Fibroblast of mammary gland (primary cell): ENCODE measurements at places on chromosomes 3 and 15.

DNA sequence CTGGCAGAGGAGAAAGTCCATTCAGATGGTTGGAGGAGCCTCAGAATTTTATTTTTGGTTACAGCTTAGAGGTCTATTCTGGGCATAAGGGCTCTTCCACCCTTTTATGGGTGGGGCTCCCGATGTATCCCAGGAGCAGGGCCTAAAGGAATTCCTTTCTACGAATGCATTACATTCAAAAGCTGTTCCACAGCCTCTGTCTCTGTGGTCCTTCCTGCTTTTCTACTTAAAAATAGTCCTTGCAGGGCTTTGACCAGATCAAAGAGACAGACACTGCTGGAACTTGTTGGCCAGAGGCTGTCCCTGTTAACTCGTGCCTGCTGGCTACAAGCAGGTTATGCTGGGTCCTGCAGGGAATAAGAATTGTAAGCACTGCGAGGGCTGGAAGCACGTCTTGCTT, 14.4 kb upstream of the NOX5 start:
- no peak for DNase-seq

DNA sequence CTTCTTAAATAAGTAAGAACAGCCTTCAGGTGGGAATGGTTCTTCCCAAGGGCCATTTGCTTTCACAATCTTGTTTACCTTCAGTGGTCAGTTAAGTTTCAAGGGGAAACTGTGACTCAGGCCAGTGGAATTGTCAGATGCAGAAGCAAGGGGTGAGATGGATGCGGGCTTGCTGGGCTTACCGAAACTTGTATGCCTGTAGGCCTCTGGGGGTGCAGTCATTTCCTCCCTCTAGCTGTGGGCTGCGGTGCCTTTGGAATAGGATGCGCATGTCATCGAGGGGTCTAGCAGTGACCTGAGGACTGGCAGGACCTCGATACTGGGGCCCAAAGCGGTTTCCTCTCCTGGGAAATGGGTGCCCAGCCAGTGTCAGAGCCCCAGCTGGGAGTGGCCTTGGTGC, 121.6 kb downstream of the EEFSEC start:
- peak; percentile 82 for DNase-seq

- no peak for DNase-seq
Observed at GRCh38 chr3:11269007-11269406, 3.2 kb upstream of the ATG7 start.

DNA sequence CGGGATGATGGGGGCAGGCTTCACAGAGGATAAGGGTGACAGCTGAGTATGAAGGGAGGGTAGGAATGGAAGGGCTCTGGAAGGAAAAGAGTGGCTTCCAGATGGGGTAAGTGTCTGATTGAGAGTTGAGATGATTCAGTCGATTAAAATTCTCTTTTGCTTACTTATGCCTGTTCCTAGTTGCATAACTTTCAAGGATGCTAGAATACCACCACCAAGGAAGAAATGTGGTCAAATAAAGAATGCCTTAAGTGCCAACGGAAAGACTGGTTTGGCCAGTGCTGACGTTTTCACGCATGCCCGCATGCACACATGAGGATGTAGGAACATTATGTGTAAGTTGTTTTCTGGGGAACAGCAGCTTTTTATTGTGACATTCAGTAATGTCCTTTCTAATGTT, 263.4 kb upstream of the WNT5A start:
- peak; percentile 66 for DNase-seq

GRCh38 chr15:59723687-59724346, 34.7 kb upstream of the BNIP2 start:
- DNase-seq: no peak

DNA sequence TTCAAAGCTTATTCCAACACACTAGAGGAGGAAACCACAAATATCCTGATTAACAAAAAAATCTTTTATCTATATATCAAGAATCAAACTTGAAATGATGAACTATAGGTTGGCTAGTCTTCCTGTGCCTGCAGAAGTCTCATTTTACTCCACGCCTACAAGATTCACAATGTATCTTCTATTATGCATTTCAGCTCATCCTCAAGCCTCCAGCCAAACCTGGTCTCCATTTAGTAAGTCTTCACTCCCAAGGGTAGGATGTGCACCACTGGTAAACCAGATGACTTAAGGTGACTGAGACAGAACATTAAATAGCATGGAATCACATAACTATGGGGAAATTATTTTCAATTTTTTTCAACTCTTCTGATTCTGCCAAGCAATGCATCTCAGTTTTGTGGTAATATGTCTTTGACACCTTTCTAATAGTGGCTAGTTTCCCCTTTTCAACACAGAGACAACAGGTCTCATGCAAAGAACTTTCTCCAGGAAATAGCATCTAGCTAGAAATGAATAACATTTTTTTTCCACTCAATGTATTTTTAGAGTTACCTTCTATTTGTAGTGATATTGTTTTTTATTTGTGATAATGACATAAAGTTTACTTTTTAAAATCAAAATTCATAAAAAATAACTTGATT, 166.9 kb downstream of the TNIK start:
- no peak for DNase-seq

- DNase-seq: no peak
Observed at GRCh38 chr3:177602601-177603147, 405.4 kb upstream of the TBL1XR1 start.

GRCh38 chr15:54159012-54159411, 180.8 kb downstream of the UNC13C start:
- no peak for DNase-seq

GRCh38 chr3:114216186-114216970, 21.0 kb downstream of the ZNF80 start:
- peak; percentile 35 for DNase-seq

- DNase-seq: no peak
Observed at GRCh38 chr3:134381076-134381475, 6.8 kb upstream of the AMOTL2 start.

- DNase-seq: no peak
Observed at GRCh38 chr15:29880886-29881285, 58.6 kb upstream of the TJP1 start.

- peak; percentile 72 for DNase-seq
Observed at GRCh38 chr15:42511007-42511391, 15.6 kb downstream of the SNAP23 start.

DNA sequence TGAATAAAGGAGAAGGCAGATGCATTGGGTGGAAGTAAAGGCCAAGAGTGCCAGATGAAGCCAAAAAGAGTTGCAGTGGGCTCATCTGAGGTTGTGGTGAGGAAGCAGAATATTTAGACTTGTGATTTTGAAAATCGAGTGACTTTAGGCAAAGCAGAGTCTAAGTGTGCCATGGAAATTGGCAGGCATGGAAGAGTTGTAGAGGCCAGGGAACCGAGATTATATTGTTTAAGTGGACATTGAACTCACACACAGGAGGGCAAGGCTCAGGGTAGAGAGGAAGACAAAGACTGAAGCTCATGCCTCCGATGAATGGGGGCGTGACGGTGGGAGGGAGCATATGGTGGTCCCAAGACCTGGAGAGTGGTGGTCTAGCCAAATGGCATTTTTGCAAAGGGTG, 347.5 kb downstream of the EPHB1 start:
- DNase-seq: no peak

- DNase-seq: no peak
Observed at GRCh38 chr15:68426116-68426515, 5.8 kb downstream of the ITGA11 start.

DNA sequence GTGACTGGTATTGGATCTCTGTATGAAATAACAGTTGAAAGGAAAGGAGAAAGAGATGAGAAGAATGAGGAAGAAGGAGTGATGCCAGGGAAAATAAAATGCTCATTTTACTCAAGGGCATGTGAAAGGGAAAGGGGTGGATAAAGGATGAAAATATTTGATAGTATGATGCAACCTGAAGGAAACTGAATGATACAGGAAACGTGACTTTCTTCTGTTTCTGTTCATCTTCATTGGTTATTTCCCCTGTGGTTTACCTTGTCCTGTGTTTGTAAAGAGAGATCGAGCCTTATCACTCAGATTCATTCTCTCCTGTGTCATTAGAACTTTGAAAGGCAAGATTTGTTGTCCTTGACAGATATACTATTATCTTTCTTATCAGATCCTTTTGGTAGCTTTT, 243.6 kb upstream of the SLITRK3 start:
- DNase-seq: peak; percentile 2

GRCh38 chr3:58608648-58609047, 31.5 kb upstream of the FAM107A start:
- no peak for DNase-seq

GRCh38 chr15:80259942-80260510, 8.0 kb upstream of the CTXND1 start:
- DNase-seq: no peak

- DNase-seq: no peak
Observed at GRCh38 chr15:96200357-96200967, 130.0 kb upstream of the NR2F2 start.
